Activated effector memory CD4-positive, alpha-beta T cell treated with anti-CD3 and anti-CD28 coated beads, Interleukin-2, amount 50 U/mL, for 16 hours (primary cell): ENCODE measurements at places on chromosomes 16 and 17.

- no peak for DNase-seq
Measured at GRCh38 chr16:29862383-29862883, 593 bp downstream of the CDIPT start.

DNA sequence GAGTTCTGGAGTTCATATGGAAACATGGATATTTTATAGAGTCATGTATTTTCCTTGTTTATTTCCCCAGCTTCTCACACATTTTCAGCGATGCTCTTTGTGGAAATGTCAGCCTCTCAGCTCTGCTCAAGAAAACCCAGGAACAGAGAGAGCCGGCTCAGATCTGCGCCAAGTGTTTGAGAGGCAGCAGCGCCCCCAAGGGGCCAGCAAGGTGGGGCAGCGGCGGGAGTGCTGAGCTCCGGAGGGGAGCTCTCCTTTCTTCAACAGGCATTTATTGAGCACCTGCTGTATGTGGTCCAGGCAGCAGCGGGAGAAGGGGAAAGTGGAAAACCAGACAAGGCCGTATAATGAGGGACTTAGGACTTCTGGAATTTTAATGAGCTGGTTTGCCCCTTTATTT, 421.1 kb upstream of the C16orf82 start:
- peak; percentile 77 for DNase-seq

DNA sequence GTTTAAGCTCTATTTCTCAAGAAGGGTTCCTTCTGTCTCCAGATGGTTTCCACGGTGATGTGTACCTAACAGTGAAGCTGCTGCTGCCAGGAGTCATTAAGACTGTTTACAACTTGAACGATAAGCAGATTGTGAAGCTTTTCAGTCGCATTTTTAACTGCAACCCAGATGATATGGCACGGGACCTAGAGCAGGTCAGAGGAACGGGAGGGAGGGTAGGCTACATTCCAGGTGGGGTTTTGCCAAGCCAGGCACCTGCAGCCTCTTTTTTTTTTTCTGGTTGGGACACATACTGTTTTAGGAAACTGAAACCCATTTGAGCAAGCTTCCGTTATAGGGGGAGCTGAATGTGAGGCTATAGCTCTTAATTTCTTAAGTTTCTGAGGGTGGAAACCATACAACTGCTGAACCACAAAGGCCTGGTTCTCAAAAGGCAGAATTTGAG, 10.6 kb downstream of the LIG3 start:
- no peak for DNase-seq

DNA sequence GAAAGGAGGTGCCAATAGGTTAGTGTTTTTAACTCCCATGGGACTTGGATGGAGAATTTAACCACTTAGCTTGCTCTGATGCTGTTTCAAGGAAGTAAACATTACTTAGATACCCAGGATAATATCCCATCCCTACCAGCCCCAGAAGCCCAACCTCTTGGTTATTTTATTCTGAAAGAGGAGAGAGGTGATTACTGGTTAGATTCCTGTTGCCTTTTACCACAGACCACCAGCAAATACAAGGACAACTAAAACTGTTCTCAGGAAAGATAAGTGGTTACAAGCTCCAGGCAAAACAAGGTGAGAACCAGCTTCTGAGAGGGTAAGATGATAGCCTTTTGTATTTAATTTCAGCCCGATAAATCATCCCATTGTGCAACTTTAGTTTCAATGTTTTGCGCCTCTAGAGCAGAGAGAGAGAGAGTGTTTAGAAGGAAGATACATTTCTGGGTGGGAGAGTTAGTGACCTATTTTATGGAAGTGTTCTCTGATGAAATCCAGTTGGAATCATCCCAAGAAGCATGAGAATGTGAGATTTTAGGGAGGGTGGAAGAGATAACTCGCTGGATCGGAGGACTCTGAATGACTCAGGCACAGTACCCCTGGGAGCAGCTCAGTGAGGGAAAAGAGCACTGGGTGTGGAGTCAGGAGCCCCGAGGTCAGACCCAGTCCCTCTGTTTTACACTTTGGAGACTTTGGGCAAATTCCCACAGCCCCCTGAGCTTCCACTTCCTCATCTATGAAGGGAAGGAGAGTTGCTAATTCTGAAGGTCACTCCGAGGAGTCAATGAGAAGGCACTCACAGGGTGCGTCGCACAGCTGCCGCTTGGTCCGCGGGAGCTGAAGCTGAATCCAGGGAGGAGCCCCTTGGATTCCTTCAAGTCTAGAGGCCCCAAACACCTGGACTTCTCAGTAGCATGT, 12.1 kb downstream of the GLP2R start:
- no peak for DNase-seq

GRCh38 chr16:23384878-23385277, 68.1 kb downstream of the COG7 start:
- DNase-seq, result no peak

DNA sequence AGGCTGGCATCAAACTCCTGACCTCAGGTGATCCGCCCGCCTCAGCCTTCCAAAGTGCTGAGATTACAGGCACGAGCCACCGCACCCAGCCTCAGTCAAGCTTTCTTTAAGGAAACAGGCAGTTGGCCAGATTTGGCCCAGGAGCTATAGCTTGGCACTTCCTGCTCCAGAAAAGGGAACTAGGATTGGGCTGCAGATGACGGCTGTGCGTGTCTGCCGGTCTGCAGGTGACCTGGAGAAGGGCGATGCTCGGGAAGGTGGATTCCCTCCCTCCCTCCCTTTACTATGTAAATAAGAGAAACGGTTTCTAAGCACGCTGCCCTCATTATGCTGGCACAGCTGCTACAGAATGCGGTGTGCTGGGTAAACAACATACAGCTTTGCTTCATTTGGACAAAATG, 215.9 kb downstream of the RPTOR start:
- peak; percentile 62 for DNase-seq

DNA sequence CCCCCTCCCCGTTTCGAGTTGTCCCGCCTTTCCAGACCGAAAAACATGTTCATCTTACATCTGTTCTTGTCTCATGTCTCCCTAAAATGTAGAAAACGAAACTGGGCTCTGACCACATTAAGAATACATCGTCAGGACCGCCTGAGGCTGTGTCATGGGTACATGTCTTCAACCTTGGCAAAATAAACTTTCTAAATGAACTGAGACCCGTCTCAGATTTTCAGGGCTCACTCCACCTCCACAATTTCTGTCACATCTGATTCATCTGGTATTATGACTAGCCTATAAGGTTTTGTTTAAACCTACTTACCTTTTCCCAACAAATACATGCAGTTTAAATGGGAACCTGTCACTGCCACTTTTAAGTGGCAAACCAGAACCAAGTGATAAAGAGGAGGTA, 621 bp downstream of the SDR42E1 start:
- no peak for DNase-seq

GRCh38 chr16:69727916-69728270, 1.5 kb upstream of the NQO1 start:
- DNase-seq, result no peak

DNA sequence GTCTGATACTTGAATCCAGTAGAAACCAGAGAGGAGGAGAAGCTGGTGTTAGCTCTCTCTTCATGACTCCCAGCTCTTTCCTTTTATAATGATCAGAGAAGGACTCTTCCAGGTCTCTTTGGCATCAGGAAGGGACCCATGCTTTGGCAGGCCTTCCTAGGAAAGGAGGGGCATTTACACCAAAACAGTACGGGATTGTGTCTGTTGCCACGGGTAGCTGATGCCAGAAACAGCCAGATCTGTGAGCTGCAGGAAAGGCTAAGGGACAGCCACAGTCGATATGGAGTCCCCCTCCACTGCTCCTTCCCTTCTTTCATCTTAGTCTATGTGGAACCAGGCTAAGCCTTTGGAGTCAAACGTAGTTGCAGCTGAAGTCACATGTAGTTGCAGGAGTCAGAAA, 9.3 kb downstream of the CEP295NL start:
- DNase-seq, result no peak

DNA sequence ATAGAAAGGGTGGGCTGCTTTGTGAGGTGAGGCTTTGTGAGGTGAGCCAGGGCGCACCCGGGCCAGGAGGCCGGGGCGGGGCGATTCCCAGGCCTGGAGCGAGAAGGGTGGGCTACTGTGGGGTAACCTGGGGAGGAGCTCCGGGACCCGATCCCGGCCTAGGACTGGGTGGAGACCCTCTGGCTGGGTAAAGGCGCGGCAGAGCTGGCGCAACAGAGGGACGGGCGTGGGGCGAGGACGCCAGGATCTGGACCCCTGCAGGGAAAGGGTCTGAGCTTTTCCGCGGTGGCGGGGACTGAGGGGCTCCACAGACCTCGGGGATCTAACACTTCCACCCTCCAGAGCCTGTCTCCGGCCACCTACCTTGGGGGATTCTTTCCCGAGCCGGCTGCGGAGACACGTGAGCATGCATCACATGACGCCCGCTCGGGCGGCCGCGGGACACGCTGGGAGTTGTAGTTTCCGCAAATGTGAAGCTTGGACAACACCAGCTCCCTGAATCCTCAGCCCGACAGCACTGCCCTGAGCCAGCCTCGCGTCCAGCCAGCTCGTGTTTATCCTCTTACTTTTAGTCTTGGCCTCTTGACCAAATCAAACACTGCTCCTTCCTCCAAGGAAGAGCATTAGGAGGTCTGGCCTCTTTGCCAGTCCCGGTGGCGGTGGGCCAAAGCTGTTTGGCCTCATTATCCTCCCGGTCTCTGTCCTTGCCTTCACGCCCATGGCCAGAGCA, at the start of gene SLC38A7:
TSS of gene SLC38A7 (minus strand) at position 417 of the 730 bp plus-strand sequence. CDS start 4,644 bp downstream, outside the sequence.
- DNase-seq, result peak; percentile 89

DNA sequence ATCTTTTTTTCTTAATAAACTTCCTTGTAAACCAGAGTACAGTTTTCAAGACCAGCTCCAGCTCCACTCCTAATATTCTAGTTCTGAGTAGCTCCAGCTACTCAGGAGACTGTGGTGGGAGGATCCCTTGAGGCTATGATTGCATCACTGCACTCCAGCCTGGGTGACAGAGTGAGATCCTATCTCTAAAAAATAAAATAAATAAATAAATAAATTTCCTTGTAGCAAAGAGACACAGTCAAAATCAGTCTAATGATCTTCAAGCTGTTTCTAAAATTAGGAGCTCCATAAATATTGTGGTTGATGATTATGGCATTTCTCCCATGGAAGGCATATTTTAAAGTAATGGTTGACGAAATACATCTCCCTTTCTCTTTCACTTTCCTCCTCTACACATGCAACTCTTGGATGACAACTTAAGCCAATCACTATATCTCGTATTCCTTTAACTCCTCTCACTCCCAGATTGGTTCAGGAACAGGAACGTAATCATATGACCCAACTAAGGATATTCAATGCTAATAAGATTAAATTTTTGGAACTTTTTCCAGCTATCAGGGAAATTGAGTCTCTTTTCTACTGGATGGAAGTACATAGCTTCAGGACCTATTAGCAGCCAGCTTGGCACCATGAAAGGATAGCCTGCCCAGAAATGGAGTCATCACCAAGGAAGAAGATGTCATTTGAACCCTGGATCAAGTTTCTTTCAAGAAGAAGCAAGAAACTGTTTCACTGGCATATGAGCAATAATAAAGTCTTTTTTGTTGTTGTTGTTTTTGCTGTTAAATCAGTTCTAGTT, 42.1 kb upstream of the TAOK1 start:
- no peak for DNase-seq

DNA sequence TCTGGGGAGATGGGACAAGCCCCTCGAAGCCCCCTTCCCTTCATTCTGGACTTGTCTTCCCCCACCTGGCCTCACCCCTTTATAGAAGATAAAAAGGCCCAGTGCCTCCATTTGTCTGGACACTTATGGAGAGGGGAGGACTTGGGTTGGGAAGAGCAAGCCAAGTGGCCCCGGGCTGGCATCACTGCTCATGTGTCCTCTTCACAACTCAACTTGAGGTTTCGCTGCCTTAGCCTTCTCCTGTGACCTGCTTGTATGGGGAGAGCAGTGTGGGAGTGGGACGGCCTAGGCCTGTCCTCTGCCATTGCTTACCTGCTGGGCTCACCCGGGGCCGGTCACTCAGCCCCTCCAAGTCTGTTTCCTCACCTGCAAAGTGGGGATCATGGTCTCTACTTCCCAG, 1.4 kb downstream of the PAQR4 start:
- no peak for DNase-seq

- no peak for DNase-seq
Measured at GRCh38 chr17:49962599-49963308, 6.2 kb upstream of the DLX4 start.

DNA sequence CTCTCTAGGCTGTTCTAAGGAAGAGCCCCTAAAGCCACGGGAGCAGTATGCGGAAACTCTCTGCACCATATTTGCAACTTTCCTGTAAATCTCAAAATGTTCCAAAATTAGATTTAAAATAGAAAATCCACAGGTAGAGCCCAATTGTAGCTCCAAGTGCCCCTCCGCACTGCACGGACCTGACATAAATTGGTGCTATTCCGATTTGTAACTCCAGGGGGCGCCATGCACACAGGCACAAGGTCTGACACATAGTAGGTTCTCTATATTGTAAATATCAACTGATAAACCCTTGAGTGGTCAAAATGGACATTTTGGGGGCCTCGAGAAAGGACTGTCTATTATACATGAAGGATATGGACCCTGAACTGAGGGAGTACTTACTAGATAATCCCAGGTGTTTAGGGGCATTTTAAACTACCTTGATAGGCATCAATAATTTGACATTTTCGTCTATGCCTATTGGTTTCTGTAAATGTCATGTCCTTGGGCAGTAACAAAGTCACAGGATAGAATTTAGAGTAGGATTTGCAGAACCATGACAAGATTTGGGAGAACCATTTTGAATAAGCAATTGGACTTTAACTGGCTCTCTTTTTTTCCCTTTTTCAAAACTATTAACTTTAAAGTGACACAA, 36.6 kb upstream of the TMEM132E start:
- peak; percentile 81 for DNase-seq

DNA sequence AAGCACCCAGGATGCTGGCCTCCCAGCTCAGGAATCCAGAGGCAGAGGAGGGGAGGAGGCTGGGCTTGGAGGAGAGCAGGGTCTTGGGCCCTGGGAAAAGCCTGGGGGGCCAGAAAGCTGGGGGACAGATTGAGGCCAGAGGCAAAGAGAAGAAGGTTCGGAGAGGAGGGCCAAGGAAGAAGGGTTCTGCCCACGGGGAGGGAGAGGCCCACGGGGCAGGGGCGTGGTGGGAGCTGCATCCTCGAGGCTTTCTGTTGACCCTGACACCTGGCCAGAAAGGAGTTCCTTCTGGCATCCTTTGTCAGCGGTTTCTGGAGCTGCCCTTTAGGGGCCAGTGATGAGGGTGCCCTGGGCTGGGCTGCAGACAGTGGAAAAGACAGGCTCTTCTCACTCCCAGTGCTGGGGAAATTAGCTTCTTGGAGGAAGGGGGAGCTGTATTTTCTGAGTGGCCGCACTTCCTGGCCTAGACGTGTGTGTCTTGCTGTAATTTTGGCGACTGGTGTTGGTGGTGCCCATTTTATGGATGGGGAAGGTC, 308.7 kb downstream of the SEC14L1 start:
- no peak for DNase-seq

DNA sequence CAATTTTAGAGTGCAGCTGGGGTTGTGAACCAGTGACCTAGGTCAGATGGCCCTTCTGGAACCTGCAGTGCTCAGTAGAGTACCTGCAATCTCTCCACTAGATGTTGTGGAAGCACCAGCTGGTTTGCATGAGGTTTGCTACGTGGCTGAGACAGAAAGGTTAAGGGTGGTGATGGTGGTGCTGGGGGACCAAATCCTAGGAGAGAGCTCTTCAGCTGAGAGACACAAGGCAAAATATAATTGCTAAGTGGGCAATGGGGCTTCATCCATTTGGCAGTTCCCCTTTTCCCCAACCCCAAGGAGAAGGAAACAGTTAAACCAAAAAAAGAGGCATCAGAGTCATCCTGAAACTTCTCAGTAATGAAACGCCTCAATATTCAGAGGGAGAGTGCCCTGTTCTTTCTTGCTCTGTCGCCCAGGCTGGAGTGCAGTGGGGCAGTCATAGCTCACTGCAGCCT, 13.9 kb downstream of the ITPRIPL2 start:
- no peak for DNase-seq
